Stimulated activated CD8-positive, alpha-beta memory T cell treated with anti-CD3 and anti-CD28 coated beads, Interleukin-7, amount 100 ng/mL, for 1 hour (primary cell): ENCODE measurements at places on chromosomes 4 and X.

- DNase-seq, result no peak
These were observed 22.0 kb upstream of the ZXDA start for GRCh38 chrX:57932266-57932665.

DNA sequence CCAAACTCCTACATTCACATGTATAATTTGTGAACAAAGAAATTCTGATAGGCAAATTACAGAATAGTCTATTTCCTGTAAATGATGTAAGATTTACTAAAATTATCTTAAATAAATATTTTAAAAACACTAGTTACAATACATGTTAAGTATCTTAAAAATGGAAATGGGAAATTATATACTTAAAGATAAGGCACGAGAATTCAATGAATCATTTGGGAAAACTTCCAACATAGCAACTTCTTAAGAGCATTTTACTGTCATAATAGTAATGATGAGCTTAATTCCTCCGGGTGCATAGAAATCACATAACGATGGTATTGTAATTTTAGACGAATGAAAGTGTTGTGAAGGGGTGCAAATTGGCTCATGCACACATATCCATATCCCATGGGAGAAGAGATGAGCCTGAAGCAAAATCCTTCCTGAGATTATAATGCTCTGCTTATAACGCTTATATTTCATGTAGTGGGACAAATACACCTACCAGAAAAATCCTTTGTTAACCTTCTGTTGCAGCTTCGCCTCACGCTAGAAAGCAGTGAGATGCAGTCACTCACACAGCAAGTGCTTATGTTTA, 873.5 kb downstream of the PDHA2 start:
- DNase-seq, result no peak

DNA sequence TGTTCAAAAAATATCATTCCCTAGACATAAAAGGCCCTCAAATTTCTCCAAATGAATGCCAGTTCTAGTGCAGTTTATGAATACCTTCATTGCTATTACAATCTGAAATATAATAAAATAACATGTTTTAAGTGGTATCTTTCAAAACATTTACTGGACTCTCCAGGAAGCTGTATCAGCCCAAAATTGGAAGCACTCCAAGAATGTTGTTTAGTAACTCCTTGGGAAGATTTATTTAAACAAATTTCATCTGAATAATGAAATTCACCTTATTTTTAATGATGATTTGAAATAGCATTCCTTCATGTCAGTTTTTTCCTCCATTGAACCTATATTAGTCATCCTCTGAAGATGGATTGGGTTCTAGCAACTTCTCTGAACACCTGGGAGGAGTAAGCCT, 217.2 kb upstream of the PCDH18 start:
- DNase-seq, result no peak

DNA sequence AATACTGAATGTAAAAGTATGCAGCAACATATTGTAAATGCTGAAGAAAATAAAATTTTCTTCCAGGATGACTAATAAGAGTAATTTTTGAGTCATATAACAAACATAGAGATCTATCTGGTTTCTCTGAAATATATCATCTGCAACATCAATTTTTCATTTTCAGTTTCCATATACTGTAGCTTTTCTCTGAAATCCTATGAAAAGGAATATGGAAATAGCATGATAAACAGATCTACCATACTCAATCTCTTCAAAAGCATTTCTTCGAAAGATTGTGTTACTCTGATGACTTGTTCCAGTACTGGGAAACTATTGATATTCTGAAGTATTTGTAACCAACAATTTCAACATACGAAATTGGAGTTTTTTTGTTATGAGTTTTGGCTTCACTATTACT, 1156.7 kb downstream of the FAM133A start:
- DNase-seq, result no peak

GRCh38 chr4:85701861-85702321, 226.9 kb downstream of the ARHGAP24 start:
- no peak for DNase-seq

DNA sequence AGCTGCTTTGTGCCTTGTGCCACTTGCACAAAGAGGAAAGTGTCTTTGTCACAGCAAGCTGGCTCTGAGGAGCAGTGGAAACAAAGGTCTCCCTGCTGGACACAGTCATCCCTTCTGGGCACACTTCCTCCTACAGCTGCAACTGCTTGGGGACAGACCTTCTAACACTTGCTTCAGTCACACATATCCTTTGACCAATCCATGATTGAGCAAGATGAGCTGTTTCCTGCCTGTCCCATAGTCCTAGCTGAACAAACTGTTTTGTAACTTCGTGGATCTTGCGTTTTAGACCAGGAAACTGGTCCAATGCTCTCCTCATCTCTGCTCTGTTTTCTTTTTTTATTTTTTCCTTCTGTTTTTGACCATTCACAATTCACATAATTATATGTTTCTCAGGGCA, 98.5 kb downstream of the RRAGB start:
- no peak for DNase-seq

DNA sequence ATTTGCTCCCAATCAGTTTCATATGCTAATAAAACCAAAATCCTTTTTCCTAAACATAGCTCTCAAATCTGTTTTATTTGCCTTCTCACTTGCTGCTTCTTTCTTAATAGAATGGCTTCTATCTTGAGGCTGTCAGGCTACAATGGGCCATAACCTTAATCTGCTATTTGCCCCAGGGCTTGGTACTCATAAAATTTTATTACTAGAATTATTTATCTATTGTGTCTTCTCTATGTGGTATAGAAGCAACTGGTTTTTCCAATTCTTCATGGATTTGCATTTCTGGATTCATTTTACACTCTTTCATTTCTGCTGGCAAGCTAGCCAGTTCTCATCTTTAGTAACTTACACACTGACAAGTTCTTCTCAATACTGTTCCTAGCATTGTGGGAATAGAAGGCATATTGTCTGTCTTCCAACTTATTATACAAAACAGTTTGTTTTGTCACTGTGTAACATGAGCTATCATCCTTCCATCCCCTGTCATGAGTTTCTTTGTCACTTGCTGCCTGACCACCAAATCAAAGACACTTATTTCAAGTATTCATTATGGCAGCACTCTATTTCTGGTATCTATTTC, 96.6 kb upstream of the KCNIP4 start:
- DNase-seq, result no peak

- no peak for DNase-seq
These were observed 616 bp upstream of the KLHL34 start for GRCh38 chrX:21658746-21659145.

- no peak for DNase-seq
These were observed 122.6 kb downstream of the SHISA3 start for GRCh38 chr4:42519803-42520417.

DNA sequence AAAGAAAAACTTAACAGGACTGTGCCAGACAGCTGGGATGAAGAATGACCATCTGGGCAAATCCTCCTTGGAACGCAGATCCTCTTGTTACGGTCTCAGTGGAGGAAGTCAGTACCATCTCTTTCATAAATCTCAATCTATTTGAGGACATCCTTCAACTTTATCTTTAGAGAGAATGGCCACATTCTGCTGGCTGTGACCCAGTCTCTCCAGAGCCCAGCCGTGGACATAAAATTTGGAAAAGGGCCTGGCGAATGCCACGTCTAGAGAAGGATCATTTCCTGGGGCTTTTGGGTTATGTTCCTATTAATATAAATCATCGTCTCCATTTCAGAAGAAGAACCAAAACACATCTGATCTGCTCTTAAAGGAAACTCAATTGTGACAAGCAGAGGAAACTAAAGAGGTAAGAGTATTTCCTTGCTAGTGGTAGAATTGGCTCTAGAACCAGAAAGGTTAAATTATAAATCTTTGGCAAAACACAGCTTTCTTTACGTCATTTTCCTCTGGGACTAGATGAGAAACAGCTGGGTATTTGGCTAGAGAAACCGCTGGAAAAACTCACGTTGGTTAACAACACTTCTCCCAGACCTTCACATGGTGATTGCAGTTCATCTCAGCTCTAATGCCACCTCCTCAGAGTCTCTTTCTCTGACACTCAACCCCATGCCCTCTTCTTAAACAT, 164.7 kb downstream of the CHIC2 start:
- DNase-seq, result no peak

DNA sequence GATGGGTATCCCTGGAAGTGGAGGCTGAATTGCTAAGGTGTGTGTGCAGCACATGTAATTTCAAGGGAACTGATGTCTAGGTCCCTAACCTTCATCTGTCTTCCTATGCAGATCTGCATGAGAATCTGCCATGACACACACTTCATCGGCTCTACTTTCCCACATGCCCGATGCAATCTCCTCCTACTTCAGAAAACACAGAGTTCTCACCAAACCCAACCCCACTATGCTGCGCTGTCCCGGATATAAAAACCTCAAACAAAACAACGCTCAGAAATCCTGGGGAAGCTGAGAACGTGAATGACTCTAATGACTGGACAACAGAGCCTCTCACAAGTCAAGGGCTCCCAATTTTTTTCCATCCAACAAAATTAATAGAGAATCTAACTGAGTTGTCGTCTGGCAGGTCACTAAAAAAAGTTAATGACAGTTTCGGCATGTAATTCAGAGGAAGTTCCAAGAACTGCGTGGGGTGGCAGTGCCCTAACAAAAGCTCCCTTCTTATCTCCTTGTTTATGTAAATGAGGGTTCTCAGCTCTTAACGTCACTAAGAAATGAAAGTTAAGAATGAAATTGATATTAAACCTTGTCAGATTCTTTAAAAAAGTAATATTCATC, 39.0 kb downstream of the STX18 start:
- DNase-seq, result no peak

DNA sequence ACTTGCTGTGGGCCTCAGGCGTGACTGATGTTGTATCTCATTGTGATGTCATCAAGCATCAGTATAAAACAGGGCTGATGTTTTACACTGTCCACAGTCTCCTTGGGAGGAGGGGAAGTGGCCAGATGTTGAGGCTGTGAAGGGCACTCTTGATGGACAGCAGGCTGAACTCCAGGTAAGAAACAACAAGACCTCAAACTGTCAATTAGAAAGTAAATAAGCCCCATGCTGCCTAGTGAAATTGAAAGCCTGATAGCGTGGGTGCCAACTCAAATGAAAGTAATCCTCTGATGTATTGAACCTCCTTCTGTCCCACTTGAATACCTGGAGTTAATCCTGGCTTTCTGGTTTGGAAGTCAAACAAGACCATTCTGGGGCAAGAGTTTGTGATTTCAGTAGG, 19.7 kb downstream of the VSIG1 start:
- DNase-seq, result no peak

DNA sequence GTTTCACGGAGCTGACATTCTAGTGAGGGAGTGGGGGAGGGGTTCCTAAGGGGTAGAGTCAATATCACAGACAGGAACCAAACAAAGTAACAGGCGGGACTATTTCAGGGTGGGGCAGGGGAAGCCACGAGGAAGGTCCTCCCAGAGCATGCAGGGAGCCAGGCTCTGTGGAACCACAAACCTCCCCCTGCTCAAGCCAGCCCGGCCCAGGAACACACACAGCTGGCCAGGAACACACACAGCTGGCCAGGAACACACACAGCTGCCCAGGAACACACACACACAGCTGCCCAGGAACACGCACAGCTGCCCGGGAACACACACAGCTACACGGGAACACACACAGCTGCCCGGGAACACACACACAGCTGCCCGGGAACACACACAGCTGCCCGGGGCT, 24.8 kb downstream of the EVC2 start:
- DNase-seq, result no peak

DNA sequence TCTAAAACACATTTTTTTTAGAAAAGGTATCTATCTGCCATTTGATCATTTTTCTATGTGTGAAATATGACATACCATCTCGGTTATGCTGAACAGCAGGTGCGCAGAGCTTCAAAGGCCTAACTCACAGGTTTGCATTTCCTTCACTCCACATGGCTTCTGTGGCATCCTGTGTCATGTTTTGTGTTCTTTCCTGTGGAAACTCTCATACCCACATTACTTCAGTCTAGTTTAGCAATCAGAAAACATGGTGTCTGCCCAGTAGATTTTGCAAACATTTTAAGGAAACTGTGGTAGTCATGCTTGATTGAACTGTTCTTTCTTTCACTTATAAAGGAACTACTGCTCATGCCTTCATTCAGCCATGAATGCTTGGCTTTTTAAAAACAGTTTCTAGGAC, 11.3 kb upstream of the ARAP2 start:
- no peak for DNase-seq

DNA sequence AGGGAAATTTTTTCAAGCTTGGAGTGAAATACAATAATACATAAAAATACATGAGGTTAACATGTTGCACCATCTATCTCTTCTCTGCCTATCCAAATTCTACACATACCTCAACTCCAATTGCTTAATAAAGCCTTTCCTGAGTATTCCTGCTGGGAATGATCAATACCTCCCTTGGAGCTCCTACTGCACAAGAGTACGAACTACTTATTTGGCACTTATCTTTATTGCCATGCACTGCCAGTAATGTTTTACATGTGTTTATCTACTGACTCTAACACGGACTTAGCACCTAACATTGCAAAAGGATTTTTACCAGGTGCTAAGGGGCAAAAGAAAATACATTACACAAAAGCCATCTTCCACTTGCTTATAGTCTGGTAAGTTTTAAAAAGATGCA, 80.2 kb downstream of the ADGRA3 start:
- no peak for DNase-seq

GRCh38 chr4:120922381-120923206, at the start of gene PRDM5:
Gene PRDM5 (minus strand): TSS chr4:120922726. CDS start chr4:120922608, 118 bp downstream.
- no peak for DNase-seq

DNA sequence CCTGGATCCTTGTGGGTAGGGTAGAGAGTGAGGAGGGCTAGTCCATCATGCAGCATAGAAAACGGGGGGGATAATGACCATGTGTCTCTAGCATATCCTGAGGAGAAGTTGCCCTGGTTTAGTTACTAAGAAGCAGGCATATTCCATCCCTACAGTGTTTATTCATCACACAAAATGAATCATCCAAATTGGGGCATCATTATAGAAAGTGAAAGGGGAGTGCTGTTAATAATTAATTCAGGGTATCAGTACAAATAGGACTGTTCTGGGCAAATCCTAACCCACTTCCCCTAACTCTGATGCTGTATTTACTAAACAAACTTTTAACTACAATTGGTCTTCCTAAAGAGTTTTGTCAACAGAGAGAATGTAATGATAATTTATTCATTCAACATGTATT, 281.1 kb upstream of the ARX start:
- DNase-seq, result no peak

- no peak for DNase-seq
These were observed 91.6 kb downstream of the ARAP2 start for GRCh38 chr4:36152735-36153134.

- peak; percentile 25 for DNase-seq
These were observed 337 bp downstream of the STIM2 start for GRCh38 chr4:26860922-26861433.

- no peak for DNase-seq
These were observed 587.9 kb downstream of the TLL1 start for GRCh38 chr4:166460769-166461550.

DNA sequence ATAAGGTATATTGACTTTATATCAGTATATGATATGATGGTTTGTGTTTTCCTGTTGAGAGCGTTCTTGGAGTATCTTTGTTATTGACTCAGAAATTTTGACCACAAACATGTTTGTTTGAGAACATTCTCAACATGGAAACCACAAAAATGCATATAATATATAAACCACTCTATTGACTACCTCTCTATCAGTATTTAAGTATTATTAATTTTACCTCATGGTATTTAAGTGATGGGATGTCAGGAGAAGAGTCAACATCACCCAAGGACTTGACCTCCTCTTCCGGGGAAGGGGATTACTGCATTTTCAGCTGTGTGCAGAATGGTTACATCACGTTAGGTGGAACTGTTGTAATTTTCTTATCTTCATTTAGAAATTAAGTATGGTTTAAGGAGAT, 54.3 kb upstream of the PUDP start:
- DNase-seq, result no peak

GRCh38 chr4:79315891-79316290, 10.0 kb downstream of the NAA11 start:
- no peak for DNase-seq

- DNase-seq, result no peak
These were observed 41.0 kb upstream of the MTNR1A start for GRCh38 chr4:186596346-186596745.
